ENCODE measurements at places on chromosomes 1 and 21. TPM values are rescaled to one million over a fixed set of nuclear protein-coding genes. Genes with fewer than 3 reads are reported as not detected.

The MIXL1 gene
- not detected for total RNA-seq

The FAM163A gene
- total RNA-seq, result not detected

The SLC1A7 gene
- not detected for total RNA-seq

GRCh38 chr1:178928976-178929375 is 58.1 kb upstream of the ANGPTL1 start:
- DNase-seq, result no peak

- no peak for DNase-seq
These were observed 137.7 kb downstream of the SETD4 start for GRCh38 chr21:35922618-35923017.

DNA sequence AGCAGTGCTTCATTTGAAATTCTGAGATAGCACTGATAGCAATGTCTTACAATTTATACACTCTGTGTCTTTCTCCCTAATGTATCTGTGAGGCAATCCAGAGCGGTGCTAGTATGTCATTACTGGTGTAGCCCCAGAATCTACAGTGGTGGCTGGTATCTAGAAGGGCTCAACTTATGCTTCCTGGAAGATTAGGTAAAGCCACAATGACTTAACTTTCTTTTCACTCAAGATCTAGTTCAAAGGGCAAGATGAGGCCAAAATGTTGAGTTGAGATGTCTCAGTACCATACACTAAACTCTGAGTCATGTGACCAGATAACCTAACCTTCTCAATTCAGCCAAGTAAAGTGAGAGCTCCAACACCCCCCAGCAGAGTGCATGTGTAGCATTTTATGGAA is 77.5 kb downstream of the PAPPA2 start:
- DNase-seq, result no peak

The KIRREL1 gene
- total RNA-seq, result 0.16 TPM

DNA sequence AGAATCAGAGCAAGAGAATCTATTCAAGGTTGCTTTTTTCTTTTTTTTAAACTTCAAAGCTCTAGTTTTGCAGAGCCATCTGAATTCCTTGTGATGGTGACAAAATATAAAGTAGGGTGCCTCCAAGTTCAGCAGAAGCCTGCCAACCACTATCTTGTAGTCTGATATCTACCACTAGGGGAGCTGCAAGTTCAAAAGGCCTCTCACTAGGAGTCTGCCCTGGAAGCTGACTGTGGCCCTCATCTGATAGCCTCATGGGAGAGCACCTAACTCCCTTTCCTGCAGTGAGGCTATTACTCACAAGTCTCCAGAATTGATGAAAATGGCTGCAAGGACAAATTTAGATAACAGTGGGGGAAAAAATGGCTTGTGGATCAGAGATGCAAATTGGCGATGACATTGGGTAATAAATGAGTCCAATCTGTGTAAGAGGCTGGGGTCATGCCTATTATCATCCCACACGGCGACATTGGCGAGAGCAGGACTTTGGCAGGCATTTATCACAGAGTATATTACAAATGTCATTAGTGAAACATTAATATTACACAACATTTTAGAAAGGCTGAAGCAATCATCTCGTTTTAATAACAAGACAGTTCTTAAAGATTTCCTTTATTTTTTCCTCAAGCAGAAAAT is 10.7 kb upstream of the ZP4 start:
- no peak for DNase-seq

The COL8A2 gene
- 0.43 TPM for total RNA-seq

DNA sequence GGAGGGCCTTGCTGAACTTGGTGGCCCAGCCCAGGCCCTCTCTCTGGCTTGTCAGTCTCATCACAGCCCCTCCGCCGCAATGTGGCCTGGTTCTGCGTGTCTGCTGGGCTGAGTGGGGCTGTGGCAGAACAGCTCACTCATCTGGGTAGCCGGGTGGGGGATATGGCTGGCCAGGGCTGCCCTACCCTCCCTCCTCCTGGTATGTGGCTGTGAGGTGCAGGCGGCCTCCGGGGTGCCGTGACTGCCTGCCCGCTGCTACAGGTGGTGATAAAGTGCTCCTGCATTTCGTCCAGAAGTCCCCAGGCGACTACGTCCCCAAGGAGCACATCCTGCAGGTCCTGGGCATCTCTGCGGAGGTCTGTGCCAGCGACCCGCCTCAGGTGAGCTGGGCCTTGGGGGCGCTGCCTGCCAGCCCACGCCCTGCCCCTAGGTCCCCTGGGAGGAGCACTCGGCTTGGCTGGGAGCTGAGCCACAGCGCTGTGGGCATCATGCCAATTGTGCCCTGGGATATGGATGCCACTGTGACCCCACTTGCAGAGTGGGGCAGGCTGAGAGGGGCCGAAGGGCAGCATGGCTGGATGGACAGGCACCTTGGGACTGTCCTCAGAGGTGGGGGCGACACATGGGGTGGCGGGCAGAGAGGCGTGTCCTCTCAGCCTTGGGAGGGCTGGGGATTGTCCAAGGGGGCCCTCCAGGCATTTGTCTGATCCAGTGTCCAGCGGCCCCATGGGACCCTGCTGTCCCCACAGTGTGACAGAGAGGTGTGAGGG is 2.3 kb downstream of the PRXL2B start:
- DNase-seq, result no peak

GRCh38 chr1:231951374-231951773 is 324.8 kb downstream of the DISC1 start:
- no peak for DNase-seq

DNA sequence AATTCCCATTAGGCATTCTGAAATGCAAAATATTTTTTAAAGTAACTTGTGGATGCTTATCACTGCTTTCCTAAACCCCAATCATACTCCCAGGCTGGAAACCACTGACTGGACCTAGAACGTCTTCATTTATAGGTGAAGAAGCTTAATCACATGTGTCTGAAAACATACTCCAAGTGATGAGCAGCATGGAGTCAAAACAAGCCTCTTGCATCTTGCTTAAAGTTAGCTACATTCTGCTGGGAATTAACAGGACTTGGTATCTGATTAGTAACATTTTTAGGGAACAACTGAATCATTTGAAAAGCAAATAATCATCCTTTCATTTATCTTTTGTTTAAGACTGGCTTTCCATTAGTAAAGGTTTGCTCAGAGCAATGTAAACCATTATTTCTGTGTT is 105.7 kb downstream of the AK5 start:
- no peak for DNase-seq

Data from activated T-cell treated with anti-CD3 and anti-CD28 coated beads, Interleukin-2, amount 50 U/mL, for 4 hours (primary cell).